Activated CD4-positive, CD25-positive, alpha-beta regulatory T cell (primary cell): ENCODE measurements at places on chromosomes 12 and 14.

- no peak for DNase-seq
These were observed 596.8 kb upstream of the FBXO33 start for GRCh38 chr14:40028991-40029390.

DNA sequence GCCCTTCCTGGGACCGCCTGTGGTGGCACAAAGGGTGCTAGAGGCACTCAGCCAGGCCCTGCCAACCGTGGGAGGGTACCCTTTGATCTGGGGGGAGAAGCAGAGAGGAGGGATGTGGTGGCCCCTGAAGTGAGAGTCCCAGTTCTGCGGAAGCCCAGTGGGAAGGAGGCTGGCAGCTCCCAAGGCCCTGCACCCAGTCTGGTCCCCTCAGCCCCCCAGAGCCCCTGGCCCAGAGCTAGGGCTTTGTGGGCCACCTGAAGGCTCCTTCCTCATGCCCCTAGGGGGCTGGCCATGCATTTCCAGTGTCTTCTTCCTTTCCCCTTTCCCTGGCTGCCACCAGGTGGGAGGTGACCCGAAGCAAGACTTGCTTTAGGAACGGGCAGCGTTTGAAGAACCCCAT, 44.3 kb downstream of the PLEKHG3 start:
- DNase-seq = no peak

- DNase-seq = no peak
These were observed 6.5 kb downstream of the CCDC60 start for GRCh38 chr12:119341020-119341419.

- DNase-seq = no peak
These were observed 35.2 kb upstream of the RIC8B start for GRCh38 chr12:106739318-106739717.

DNA sequence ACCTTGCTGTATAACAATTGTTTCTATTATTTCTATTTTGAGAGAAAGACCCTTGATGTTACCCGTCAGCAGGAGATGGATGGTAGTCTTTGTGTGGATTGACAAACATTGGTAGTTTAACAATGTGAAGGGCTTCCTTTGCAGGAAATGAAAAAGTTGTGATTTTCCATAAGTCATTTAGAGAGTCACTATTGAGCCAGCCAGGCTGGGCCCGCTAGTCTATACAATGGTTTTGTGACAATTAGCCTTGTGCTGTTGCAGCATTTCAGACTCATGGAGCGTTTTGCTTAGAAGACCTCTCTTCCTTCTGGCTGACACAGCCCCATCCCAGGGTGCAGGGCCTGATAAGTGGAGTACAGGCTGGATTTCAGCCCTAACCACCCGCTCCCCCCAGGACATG, 18.3 kb upstream of the SLC38A2 start:
- DNase-seq = no peak
